CD4-positive, alpha-beta T cell treated with Interleukin-6 at 100 ng/mL for 8 hours (primary cell): ENCODE measurements at places on chromosomes 7 and 10.
A peak's percentile ranks its signal among the peaks of the same experiment; 100 is the strongest.

DNA sequence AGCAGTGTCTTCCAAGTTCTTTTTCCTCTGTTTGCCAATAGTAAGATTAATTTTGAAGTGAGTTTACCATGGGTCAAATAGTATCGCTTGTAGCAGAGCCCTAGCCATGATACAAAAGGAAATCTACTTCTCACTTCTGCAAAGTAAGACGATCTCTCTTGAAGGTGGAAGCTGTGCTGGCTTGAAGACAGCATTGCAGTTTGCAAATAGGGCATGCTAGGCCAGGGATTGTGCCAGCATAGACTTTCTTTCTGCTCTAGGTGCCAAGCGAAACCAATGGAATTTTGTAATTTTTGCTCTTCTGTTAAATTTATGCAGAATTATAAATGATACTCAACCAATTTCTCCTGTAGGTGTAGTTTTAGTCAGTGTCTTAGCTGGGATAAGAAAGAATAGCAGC is 74.5 kb downstream of the SLC13A1 start:
- no peak for DNase-seq

- no peak for DNase-seq
These were observed 73.2 kb upstream of the DGKI start for GRCh38 chr7:137919987-137920386.

DNA sequence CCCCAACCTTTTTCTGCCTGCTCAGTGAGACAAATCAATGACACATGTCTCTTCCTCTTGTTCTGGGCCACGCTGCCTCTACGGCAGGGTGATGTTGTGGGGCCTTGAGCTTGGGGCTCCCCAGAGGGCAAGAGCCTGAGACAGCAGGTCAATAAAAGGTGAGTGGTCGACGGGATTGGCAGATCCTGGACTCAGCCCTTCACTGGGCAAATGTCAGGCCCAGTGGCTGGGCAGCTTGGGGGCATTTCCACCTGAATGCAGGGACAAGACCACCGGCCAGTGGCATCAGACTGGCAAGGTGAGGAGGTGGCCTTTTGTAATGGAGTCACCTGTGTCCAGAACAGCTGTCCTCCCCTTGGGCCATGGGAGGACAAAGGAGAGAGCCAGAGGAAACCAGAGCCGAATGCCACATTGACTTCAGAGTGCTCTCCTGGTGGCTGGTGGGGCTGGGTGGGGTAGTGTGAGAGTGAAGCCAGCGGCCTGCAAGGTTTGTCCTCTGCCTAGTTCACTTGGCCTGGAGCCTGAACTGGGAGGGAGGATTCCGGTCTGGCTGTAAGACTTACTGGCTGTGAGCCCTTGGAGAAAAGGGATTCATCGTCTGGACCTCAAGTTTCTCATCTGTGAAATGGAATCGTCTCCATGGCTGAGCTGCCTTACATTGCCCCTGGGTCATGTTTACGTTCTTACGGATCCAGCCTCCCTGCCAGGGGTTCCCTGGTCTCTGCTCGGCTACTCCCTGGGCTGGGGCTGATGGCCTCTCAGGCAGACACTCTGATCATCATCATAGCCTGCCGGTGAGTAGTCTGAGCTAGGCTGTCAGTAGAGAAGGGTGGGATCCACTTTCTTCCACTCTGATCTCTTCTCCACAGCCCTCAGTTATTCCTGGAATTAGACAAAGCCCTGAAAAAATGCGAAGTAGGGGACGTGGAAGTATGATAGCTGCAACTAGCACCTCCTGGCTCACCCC is 25.4 kb upstream of the CRHR2 start:
- DNase-seq, result no peak

DNA sequence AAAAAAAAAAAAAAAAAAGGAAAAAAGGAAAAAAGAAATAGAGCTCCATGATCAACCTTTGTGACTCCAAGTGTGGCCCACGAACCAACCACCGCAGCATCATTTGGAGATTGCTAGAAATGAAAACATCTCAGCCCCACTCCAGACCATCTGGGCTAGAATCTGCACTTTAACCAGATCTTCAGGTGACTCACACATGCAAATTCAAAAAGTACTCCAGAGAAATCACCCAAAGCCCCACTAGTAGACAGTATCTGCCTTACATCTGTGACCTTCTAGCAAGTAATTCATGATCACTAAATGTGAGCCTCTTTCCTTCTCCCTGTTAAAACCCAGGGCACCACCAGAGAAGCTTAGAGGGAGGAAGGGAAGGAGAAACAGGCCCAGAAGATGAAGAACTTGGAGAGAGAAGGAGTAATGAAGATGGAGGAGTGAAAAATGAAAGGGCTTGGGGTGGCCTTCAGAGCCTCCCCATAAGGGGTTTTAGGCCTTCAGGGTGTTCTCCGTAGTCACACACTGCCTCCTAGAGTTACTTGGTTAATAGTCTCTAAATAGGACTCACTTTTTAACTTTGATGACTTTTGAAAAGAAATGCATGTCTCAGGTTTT is 94.0 kb downstream of the SLC37A3 start:
- DNase-seq, result peak; percentile 65

DNA sequence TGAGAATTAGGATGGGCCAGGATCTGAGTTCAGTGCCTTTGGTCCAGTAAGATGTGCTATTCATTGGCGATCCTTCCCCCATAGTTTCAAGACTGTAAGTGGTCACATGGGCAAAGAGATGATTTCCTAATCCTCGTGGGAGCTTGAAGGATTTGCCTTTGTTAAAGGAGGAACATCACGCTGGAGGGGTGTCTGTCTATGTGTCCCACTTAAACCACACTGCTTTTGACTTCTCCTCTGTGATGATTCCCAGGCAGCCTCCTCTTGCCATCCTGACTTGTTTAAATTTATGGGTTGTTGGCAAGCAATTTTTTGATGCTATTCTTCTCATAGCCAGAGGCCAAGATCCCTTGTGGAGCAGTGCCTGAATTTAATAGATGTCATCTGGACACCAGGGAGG is 154.0 kb downstream of the TCF7L2 start:
- DNase-seq, result no peak

DNA sequence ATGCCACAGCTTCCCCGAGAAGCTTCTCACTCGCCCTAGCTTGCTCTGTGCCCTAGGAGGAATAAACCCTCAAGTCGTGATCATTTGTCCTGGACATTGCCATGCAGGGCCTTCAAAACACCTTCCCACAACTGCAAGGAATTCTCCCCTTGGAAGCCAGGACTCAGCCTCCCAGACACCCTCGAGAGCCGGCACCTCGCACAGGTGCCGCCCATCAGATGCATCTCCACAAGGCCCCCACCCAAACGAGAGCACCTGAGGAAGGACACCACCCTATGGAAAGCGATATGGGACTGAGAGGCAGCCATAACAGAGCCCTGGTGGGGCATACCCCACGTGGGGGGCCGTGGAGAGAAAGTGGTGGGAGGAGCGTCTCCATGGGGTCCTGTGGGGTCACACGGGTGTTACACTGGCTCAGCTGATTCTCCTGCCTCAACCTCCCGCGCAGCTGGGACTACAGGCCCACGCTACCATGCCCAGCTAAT is 77.6 kb upstream of the FOXK1 start:
- no peak for DNase-seq

DNA sequence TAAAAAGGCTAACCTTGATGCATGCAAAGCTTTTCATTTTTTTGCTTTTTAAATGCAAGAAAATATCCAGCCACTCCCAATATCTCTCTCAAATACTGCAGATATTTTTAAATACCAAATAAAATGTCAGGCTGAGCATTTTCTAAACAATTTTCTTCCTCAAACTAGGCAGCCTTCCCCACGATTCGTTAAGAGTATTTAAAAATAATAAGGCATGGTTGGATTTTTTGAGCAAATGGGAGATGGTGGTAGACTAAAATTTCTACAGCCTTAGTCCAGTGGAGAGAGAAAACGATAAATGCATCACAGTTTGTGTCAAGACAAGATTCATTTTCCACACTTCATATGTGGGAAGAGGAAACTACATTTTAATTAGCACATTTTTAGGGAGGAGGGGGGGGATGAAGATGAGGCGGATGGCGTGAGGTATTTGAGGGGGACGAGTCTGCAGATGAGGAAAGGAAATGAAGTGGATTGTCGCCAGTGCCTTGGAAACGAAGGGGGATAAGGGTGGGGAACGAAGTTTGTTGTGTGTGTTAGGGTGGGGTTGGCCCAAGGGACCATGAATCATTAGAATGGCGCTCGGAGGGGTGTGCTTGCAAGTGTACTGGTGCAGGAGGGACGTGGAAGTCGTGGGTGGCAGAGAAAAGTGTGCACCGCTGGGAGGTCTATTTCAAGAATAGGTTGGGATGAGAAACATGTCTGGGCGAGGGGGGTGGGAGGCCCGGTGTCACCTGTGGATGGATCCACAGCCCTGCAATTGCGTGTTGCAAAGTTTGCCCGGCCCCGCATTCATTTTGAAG is 1.2 kb upstream of the ADD3 start:
- no peak for DNase-seq

- no peak for DNase-seq
These were observed 32.7 kb downstream of the GFRA1 start for GRCh38 chr10:116240157-116240950.

DNA sequence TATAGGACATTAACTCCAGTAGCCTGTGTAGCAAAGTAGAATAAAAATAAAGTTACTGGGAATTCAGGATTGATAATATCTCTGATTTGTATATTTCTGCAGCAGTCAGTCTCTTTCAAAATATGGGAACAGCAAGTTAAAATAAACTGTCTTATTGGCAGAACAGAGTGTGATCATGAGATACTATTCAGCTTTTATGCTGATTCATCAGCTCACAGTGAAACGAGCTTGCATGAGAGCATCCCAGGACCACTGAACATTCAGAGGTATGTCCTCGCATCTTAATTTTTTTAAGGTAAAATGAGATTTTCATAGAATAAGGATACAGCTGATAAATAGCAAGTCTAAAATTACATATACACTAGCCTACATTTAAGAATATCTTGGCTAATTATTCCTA is 282.5 kb upstream of the MYO3A start:
- DNase-seq, result no peak

DNA sequence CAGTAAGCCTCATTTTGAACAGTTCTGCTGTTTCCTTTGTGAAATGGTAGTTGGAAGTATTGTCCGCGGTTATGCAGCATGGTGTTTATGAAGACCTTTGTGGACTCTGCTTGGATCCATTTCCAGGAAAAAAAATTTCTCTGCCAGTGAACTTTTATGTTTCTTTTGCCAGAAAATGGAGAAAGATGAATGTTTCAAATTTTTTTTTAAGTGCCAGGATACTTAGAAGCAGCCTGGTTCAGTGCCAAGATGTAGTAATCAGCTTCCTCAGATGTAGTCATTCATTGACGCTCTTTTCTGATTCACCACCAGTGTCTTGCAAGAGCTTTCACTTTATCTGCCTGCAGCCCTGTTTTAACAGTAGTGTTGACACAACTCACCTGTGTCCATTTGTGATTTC is 258.2 kb downstream of the SDK1 start:
- no peak for DNase-seq

- DNase-seq, result no peak
These were observed 368.4 kb upstream of the MKI67 start for GRCh38 chr10:128494665-128495064.

DNA sequence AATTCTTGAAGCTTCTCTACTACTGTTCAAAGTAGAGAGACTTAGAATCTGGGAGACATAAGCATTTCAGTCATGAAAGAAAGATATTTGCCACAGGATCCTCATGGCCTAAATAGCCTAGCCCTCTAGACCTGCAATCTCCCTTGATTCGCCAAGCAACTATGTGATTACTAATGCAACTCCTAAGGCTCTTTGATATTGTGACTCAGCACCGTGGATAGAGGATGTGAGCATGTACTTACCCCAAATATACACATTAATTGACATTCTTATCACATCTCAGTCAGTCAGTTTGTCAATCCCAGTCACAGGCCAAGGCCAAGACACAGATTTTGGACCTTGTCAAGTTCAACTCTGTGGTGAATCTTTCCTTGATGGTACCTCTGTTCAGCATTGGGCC is 42.6 kb downstream of the GPR37 start:
- DNase-seq, result no peak

DNA sequence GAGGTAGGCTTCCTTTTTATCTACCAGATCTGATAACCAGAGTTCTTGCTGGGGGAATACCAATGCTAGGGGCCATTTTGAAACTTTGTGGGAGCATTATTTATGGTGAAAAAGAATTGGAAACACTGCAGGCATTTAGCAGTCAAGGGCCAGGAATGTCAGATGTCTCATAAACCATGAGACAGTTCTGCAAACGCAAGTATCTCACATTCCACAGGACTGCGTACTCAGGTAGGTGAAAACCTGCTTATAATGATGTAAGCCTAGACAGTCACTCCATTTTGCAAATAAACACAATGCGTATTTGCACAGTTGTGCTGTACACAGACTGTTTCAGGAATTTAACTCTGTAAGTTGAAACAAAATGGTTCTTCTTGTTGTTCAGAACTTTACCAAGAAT is 33.9 kb downstream of the ECHDC3 start:
- no peak for DNase-seq

DNA sequence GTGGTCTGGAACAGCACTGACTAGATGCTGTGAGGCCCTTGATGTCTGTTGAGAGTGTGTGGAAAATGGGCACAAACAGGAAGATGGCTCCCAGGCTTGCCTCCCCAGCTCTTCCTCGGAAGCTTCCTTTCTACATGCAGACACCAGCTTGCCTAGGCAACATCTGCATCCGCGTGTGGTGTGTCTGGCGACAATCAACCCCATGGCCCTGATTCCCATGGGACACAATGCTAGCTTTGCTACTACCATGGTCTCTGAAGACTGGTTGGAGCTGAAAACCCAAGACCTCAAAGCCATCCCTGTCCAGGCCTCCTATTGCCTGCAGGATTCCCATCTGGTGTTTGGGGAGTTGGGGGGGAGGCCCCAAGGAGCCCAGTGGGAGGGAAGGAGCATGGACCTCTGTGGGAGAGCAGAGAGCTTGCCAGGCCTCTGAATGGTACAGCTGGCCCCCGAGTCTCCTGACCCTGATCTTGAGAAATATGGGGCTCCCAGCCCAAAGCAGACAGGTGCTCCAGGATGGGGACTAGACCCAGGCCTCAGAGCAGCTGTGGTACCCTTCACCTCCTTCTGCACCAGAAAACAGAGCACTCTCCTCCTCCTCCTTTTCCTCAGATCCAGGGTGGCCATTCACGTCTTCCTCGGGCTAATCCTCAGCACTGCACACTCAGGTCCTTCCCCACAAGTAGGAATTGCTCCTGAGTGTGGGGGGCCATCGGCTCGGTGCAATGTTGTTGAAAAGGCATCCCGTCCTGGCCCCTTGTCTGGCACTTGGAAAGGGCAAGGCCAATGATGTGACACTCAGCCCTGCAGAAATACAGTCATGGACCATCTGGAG is 57.6 kb downstream of the ARHGAP22 start:
- no peak for DNase-seq

GRCh38 chr7:136637813-136638212 is 230.6 kb upstream of the CHRM2 start:
- no peak for DNase-seq

DNA sequence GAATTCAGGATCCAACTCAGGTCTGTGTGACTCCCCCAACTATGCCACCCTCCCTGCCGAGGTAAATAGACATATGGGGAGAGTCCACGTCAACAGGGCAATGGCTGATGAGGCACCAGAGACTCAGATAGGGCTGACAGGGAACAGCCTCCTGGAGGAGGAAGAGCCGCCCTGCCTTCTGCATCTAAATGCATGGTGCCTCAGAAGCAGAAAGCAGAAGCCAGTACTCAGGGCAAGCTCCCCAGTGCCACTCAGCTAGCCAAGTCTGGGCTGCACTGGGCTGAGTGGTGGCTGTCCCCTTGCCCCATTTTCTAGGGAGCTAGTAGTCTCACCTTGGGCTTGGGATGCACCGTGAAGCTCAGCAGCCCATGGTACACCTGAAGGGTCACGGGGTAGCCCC is 11.0 kb downstream of the RRP12 start:
- no peak for DNase-seq

- peak; percentile 32 for DNase-seq
These were observed 210.4 kb upstream of the ADO start for GRCh38 chr10:62594093-62594520.

- no peak for DNase-seq
These were observed 6.0 kb downstream of the ALOX5 start for GRCh38 chr10:45379891-45380540.
